ENCODE measurements at places on chromosomes 16 and 17. TPM values are rescaled to one million over a fixed set of nuclear protein-coding genes. Genes with fewer than 3 reads are reported as not detected.

GRCh38 chr17:19769946-19770652 lies 22.0 kb upstream of the ALDH3A1 start:
- no peak for DNase-seq

- DNase-seq = no peak
These were observed 24.5 kb upstream of the CD300E start for GRCh38 chr17:74647871-74648672.

DNA sequence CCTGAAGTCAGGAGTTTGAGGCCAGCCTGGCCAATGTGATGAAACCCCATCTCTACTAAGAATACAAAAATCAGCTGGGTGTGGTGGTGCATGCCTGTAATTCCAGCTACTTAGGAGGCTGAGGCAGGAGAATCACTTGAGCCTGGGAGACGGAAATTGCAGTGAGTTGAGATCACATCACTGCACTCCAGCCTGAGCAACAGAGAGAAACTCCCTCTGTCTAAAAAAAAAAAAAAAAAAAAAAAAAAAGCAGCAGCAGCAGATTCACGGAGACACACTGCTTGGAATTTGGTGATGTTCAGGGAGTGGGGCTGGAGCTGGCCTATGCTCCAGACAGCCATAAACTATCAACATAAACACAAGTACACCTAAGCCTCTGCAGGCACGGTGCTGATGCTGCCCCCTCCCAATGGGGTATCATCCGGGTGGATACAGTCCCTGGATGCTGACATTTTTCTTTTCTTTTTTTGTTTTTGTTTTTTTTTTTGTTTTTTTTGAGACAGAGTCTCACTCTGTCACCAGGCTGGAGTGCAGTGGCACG lies 39.6 kb upstream of the RHOT1 start:
- DNase-seq = no peak

AIPL1 gene
- not detected for total RNA-seq

DNA sequence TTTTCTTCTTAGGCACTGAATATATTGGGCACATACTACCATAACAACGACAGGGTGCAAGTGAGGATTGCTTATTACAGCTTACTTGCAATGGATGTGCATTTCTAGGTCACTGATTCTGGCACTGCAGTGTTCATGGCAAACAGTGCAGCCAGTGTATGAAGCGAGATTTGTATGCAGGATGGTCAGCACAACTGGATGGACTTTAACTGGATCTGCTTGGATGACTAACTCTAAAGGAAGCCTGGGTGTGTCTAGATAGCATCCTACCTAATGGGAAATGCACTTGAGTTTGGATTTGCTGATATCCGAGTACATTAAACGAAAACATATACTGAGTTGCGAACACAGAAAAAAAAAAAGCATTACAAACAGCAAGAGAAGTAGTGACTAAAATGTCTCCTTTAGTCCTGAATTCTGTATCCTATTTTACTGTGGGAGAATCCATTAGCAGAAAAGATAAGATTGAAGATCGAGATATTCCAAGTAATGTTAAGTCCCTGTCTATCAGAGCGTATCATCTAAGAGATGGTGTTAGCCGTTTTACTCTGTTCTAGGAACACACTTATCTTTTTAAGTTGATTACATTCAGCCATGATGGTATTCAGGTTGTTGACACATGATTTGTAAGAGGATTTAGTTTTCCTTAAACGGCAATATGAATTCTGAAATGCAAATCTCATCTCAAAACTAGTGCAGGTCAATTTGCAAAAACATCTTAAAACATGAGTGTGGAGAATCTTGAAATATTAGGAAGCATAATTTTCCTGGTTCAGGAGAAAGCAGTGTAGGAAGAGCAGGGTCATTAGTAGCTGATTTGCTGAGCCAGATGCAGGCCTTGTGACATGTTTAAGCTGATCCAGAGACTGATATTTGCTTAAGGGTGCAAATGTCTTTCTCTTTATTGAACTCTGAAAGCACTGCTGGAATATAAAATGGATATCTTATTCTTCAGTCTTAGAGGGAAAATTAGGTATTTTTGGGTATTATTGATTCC lies 142.6 kb upstream of the CPHXL start:
- DNase-seq = no peak

MMP25 gene
- 1.3 TPM for total RNA-seq

DNA sequence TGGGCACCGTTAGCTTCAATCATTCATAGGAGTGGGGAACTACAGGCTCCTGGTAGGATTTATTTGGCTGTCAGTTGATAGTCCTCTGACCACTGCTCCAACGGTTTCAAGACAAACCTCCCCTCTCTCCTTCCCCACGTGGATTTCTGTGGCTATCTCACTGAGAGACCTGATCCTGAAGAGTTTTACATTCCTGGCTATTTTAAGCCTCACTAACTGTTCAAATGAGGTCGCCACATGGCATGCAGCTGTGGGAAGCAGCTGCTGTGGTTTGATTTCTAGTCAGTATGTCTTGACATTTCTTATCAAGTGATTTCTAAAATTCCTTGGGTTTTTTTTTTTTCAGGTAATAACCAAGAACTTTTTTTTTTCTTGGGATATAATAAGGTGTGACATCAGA lies 38.3 kb downstream of the CDK5R1 start:
- no peak for DNase-seq

DNA sequence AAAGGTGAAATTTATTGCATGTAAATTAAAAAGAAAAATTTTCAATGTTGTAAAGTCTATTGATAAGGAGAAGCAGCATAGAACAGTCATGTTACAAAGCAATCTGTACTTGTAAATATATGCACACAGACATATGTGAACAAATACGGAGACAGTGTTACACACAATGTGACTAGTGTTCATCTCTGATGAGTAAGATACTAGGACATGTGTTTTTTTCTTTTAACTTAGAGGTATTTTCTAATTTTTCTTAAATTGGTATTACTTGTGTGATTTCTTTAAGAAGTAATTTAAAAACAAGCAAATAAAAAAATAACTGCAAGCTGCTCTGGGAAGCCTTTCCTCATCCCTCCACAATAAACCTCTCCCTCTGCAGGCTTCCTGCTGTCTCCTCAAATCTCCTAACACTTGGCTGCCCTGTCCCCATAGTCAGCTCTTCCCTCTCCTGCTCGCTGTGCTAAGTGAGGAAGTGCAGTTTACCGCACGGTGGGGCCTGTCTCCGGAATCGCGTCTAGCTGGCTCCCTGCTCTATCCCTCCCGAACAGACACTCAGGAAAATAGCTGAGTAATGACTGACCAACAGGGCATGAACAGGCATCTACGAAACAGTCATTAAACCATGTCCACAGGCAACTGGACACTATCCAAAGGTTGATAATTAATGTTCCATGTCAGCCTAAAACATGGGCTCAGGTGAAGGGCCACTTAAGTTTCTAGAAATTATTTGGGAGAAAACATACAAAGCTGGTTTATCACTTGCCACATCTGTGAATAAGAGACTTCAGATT lies 35.9 kb downstream of the CMTM4 start:
- peak; percentile 67 for DNase-seq

DNA sequence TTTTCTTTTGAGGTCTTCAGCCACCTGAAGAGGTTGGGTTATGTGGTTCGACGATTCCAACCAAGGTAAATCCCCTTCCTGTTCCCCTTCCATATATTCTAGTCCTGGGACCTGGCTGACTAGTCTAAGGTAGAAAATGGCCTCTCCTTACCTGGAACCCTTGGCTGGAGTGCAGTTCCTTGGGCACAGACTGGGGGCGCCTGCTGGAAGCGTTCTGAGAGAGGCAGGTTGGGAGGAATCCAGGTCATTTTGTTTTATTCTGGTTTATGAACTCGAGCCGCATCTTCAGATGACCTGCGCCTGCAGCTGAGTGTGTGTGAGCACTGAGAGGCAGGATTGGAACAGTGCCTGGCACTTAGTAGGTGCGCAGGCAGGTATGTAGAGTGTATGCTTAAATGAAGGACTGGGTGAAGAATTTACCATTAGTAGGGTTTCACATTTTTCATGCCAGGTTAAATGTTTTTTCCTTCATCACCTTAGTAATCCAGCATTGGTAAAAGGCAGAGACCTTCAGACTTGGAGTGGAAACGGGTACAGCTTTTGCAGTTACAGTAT lies 2.7 kb downstream of the TSEN54 start:
- no peak for DNase-seq

DNA sequence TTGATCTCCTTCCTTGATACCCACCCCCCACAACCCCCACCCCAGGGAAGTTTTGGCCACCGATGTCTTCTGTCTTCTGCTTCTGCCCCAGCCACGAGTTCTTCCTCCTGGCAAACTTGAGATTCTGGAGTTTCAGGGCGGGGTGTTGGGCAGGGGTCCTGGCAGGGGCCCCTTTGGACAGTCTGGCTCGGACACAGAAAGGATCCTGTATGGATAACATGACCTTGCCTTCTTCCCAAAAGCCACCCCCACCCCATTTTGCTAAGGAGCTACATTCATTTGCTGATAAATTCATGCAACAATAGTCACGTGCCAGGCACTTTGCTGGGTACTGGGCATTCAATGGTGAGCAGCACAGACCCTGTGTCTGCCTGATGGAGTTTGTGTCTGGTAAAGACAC lies 5.9 kb upstream of the COL1A1 start:
- no peak for DNase-seq

ABCC1 gene
- total RNA-seq = 32.1 TPM

GRCh38 chr17:33508215-33508614 lies 215.1 kb upstream of the ASIC2 start:
- DNase-seq = no peak

RAP1GAP2 gene
- total RNA-seq = 0.04 TPM

KRT31 gene
- total RNA-seq = not detected

GRCh38 chr16:66692341-66692740 lies 4.2 kb downstream of the CMTM4 start:
- DNase-seq = no peak

DNA sequence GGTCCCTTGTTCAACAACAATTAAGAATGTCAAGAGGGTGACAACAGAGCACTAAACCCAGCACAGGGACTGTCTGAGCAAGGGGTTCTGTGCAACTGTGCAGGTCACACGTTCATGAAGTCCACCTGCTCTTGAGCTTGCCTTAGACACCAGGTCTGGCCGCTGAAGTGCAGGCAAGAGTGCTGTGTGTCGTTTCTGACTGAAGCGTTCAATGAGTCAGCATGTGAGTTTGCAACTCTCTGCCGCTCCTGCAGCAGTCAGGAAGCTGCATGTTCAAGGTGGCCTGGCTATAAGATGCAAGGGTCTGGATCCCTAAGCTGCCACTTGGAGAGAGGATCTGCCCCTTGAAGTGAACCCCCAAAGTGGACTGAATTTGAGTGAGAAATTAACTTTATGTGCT lies 332.7 kb upstream of the HSBP1 start:
- no peak for DNase-seq

DNA sequence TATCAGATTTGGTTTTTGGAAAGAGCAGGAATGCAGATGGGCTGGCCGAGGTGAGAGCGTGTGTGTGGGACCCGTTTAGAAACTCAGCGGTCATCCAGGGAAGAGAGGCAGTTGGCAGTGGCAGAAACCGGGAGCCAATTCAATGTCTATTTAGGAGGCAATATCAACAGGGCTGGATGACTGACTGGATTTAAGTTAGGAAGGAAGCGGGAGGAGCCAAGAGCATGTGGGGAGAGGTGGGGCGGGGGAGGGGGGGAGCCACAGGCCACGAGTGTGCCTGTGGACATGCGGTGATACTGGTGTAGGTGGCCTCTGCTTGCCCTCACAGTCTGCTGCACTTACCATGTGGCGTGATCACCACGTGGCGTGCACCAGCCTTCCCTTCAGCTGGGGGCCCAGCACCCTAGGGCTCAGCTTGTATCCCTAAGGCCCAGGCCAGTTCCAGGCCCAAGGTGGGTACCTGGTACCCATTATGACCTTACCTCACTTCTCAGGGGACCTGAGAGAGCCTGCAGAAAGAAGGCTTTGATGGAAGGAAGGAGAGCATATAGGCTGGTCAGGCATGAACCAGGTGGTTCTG lies 10.8 kb upstream of the TPPP3 start:
- no peak for DNase-seq

GRCh38 chr17:77473615-77474226 lies 333.0 kb downstream of the SEC14L1 start:
- peak; percentile 46 for DNase-seq

SYCE1L gene
- not detected for total RNA-seq

GRCh38 chr16:3590736-3591435 lies 13.7 kb upstream of the NLRC3 start:
- DNase-seq = no peak

PRR29 gene
- total RNA-seq = 0.37 TPM

PSMD7 gene
- total RNA-seq = 188 TPM

GRCh38 chr17:57671667-57672632 lies 73.1 kb downstream of the CCDC182 start:
- DNase-seq = peak; percentile 82

DNA sequence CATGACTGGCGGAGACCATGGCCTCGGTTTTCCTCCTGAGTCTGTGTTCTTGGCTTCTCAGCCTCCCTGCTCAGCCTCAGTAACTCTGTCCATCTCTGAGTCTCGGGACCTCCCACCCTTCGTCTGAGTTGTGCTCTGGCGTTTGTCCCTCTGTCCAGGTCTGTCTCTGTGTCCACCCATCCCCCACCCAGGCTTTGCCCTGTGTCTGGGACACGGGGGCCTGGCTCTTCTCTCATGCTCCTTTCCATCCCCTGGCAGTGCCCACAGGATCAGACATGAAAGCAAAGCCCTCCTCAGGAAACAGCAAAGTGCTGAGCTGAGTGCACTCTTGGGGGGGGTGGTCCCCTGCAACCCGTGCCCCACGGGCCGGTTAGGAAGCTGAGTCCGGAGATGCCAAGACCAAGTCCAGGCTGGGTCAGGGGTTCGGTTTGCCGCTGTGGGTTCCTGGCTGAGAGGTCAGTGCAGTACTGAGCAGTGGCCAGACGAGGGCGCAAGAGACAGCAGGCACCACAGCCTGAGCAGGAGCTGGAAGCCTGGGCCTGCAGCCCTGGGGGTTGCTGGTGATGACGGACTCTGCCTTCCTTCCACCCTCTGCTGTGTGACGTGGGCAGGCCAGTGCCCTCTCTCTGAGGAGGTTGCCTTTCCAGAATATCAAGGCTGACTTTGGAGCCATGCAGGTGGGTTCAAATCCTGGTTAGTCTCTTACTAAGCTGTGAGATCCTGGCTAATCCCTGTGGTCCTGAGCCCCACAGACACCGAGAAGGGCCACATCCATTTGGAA lies 2.5 kb downstream of the P2RX1 start:
- peak; percentile 74 for DNase-seq

AFMID gene
- total RNA-seq = 64.1 TPM

TRPV3 gene
- total RNA-seq = 0.13 TPM

GRCh38 chr16:69796285-69797118 lies 34.4 kb downstream of the WWP2 start:
- DNase-seq = peak; percentile 85

DNA sequence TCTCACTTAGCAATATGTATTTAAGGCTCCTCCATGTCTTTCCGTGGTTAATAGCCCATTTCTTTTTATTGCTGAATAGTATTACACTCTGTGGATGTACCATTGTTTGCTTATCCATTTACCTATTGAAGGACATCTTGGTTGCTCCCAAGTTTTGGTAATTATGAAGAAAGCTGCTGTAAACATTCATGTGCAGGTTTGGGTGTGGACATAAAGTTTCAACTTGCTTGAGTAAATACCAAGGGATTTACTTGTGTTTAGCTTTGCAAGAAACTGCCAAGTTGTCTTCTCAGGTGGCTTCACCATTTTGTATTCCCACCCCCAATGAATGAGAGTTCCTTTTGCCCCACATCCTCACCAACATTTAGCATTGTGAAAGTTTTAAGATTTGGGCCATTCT lies 9.5 kb downstream of the LRRC36 start:
- no peak for DNase-seq

GRCh38 chr16:797120-797420 lies 3.5 kb downstream of the GNG13 start:
- no peak for DNase-seq

KRT15 gene
- total RNA-seq = not detected
